ENCODE measurements at places on chromosomes 7 and 10.

DNA sequence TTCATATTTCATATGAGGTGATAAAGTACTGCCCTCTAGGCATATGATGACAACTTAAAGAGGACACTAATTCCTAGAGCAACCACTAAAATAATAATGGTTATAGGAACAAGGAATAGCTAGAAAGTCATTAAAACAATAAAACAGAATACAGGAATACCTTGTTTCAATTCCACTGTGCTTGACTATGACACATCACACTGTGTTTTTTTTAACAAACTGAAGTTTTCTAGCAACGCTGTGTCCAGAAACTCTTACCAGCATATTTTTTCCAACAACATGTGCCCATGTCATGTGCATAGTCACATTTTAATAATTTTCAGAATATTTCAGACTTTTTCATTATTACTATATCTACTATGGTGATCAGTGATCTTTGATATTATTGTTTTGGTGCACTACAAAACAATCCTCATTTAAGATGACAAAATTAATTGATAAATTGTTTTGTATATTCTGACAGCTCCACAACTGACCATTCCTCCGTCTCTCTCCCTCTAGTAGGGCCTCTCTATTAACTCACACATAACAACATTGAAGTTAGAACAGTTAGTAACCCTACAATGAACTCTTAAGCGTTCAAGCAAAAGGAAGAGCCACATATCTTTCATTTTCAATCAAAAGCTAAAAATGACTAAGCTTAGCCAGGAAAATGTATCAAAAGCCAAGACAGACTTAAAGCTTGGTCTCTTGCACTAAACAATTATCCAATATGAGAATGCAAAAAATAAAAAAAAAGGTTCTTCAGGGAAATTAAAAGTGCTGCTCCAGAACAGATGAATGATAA, 85.8 kb downstream of the SNX13 start:
- no peak for DNase-seq

DNA sequence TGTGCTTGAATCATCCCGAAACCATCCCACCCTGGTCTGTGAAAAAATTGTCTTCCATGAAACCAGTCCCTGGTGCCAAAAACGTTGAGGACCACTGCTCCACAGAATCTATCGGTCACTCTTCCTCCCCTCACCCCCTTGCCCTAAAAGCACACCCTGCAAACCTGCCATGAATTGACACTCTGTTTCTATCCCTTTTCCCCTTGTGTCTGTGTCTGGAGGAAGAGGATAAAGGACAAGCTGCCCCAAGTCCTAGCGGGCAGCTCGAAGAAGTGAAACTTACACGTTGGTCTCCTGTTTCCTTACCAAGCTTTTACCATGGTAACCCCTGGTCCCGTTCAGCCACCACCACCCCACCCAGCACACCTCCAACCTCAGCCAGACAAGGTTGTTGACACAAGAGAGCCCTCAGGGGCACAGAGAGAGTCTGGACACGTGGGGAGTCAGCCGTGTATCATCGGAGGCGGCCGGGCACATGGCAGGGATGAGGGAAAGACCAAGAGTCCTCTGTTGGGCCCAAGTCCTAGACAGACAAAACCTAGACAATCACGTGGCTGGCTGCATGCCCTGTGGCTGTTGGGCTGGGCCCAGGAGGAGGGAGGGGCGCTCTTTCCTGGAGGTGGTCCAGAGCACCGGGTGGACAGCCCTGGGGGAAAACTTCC, 784 bp upstream of the SERPINE1 start:
- no peak for DNase-seq

DNA sequence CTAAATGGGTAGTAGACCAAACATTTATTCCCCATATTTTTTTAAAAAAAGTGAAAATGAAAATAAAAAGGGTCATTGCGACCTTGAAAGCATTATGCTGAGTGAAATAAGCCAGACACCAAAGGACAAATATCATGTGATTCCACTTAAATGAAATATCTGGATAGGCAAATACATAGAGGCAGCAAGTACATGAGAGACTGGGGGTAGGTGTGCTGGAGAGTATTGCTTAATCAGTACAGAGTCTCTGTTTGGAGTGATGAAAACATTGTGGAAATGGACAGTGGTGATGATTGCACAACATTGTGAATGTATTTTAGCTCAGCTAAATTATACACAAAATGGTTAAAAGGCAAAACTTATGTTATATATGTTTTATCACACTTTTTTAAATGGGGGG, 169.4 kb downstream of the AKR1D1 start:
- DNase-seq: no peak

DNA sequence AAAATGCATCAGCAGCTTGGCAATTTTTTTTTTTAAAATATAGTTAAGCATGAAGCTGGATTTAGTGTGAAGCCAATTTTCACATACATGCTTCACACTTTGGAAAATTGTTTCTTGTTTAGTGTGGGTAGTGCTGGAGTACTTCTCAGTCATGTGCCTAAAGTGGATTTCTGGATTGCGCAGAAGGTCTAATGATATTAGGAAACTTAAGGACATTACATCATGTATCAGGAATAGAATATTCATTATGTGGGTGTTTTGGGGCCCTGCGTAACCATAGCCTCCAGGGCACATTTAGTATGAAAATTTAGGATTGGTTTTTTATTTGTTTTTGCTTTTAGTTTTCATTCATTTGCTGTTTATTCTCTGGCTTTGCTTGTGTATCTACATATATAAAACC, 28.8 kb upstream of the BNIP3 start:
- DNase-seq: no peak
